Smooth muscle cell of trachea (primary cell): ENCODE measurements at places on chromosomes 2 and 18. TPM values are rescaled to one million over a fixed set of nuclear protein-coding genes. Genes with fewer than 3 reads are reported as not detected.

The KCNIP3 gene
- 2.9 and 3.6 TPM in 2 replicates for total RNA-seq

The GAD1 gene
- 0.33 TPM in 1 of 2 replicates, not detected in the other for total RNA-seq

The OXER1 gene
- 0.17 TPM in 1 of 2 replicates, not detected in the other for total RNA-seq

The CYP20A1 gene
- 41.5 and 69.8 TPM in 2 replicates for total RNA-seq

The TFCP2L1 gene
- total RNA-seq: under 0.01 TPM in 1 of 2 replicates, not detected in the other

The MATN3 gene
- 0.99 and 1.9 TPM in 2 replicates for total RNA-seq

The ZSCAN30 gene
- total RNA-seq: 21.7 and 31.7 TPM in 2 replicates

The KIF1A gene
- total RNA-seq: not detected in 2 replicates

The STPG4 gene
- total RNA-seq: 0.17 TPM in 1 of 2 replicates, not detected in the other

The TRIP12 gene
- total RNA-seq: 254 and 282 TPM in 2 replicates
